ENCODE measurements at places on chromosomes 3 and 15. TPM values are rescaled to one million over a fixed set of nuclear protein-coding genes. Genes with fewer than 3 reads are reported as not detected.

DNA sequence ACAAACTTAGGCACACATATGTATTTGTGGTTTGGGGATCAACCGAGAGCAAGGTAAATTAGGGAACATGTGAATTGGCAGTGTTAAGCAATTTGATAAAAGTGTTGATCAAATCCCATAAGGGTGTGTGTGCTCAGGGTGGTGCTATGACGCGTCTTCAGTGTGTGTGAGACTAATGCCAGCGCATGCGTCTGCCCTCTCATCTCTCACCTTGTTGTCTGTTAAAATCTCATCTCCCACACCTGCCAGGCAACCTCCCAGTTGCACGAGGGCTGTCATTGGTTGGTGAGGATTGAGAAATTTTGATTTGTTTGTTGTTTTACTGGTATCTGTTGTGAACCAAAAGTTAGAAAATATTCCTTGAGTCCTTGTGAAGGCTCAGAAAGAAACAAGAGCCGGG is 137.2 kb upstream of the ICE2 start:
- no peak for DNase-seq

Gene CCR8
- 0.19 TPM for total RNA-seq

Gene TNFSF10
- 277 TPM for total RNA-seq

DNA sequence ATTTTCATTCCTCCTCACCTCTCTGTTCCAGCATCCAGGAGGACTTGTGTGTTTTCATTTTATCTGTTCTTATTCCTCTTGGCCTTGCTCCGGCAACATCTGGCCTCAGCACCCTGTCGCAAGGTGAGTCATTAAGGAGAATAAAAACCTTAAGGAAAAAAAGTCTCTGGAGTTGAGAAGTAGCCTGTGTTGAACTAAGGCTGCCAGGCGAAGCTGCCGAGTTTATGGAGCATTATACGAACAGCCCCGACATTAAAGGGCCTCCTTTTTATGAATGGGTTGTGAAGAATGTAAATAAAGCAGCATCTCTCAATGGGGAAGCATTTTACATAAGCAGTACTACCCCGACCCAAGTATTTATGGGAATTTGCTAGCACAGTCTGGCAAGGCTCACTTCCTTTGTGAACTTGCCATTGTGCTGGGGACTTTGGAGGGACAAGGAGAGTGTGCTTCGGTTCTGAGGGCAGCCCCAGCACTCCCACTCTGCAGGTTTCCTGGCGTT is 4.7 kb downstream of the BAHD1 start:
- no peak for DNase-seq

GRCh38 chr15:31932576-31932975 is 97.7 kb upstream of the CHRNA7 start:
- no peak for DNase-seq

- DNase-seq: no peak
These were observed 47.0 kb downstream of the PSMD6 start for GRCh38 chr3:63976161-63976871.

Gene GALNT15
- total RNA-seq: 39.9 TPM

Gene ISLR2
- 1.1 TPM for total RNA-seq

DNA sequence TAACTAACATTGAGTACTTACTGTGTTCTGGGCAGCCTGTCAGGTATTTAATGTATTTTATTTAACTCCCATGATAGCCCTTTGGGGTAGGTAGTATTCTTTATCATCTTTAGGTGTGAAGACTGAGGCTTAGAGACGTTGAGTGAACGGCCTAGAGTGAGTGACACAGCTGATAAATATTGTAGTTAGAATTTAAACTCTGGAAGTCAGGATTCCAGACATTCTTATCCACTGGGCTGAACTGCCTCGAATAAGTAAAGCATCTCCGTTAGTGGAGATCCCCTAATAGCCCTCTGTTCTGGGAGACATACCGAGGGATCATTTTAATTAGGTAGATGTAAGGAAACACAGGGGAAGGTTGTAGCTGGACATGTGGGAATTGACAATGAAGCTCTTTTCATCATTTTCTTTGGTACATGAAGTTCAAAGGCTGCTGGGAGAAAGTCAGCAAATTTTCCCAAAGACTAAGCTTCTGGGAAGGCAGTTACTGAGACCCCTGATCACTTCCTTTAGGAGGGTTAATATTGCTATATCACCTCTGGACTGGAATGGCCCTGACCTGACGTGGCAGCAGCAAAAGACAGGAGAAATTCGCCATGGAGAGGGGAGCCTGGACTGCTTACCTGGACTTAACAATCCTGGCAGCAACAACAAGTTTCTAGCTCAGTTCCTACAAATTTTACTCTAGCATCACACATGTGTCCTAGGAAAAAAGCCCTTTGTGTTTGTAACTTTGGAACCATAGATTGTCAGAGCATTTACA is 11.7 kb upstream of the PDCD6IP start:
- DNase-seq: no peak

- DNase-seq: no peak
These were observed 138.1 kb downstream of the GREM1 start for GRCh38 chr15:32855942-32856341.

Gene UROC1
- not detected for total RNA-seq

GRCh38 chr3:46702246-46703012 is 1.2 kb downstream of the TMIE start:
- no peak for DNase-seq

GRCh38 chr3:138450181-138450580 is 15.8 kb downstream of the ESYT3 start:
- no peak for DNase-seq

DNA sequence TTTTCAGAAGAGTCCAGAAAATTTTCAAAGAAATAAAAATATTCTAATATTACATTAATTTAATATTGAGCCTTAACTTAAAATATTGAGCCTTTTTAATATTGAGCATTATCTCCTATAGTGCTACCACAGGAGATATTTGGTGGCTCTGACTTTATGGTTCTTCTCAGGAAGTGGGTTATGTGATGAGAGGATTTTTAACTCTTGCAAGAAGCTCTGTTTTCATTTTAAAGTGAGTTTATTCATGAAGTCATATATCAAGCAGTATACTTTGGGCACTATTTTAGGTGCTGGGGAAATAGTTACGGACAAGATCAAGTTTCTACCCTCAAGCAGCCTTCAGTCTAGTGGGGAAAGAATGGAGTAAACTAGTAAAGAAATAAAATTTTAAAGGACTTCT is 13.4 kb upstream of the MBNL1 start:
- no peak for DNase-seq

Gene ANKRD34C
- not detected for total RNA-seq

DNA sequence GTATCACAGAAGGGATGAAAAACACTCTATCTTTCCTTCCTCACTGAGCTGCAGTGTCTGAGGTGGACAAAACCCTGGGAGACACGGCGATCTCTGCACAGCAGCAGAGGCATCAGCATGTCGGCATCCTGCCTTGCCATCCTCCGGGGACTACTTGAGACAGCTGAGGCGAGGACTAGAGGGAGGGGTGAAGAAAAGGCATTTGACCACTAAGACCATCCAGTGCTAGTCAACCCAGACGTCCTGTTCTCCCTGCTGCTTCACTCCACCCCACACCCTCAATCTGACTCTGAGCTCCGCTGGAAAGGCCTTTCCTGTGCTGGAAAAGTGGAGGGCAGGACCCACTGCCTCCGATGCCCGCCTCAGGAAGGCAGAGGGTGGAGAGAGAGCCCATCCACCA is 67.3 kb downstream of the VGLL4 start:
- no peak for DNase-seq

- DNase-seq: no peak
These were observed at the start of gene GPR62 for GRCh38 chr3:51955175-51955892. Gene GPR62, plus strand, starts transcription at chr3:51955381. Its CDS starts 272 bp downstream, at chr3:51955653.

GRCh38 chr15:77001351-77001750 is 6.4 kb downstream of the PSTPIP1 start:
- DNase-seq: peak; percentile 50

- DNase-seq: no peak
These were observed 636.1 kb downstream of the MAGI1 start for GRCh38 chr3:65402597-65402996.

DNA sequence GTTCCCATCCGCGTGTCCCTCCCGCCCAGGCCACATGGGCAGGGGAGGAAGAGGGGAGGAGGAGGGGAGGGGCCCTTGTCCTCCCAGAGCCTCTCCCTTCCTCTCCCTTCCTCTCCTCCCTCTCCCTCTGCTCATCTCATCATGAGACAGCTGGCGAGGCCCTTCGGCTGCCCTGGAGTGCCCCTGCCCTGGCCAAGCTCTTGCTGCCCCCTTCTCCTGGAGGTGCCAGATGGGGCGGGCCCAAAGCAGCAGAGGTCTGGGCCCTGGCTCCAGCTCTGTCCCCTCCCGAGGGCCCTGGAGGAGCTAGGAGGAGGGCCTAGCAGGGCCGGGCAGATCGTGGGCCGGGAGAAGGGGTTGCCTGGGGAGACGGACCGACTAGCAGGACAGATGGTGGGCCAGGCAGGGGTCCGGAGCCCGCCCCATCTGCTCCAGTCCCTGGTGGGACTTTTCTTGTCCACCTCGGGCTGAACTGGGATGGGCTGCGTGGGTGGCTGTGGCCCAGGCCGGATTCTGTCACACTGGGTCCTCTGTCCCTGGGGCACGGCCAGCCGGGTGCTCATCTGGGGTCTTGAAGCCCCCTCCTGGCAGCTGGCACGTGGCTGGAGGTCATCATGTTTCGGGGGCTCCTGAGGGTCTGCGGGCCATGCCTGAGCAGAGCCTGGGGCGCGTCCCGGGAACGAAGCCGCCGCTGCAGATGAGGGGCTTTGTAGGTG is 183.4 kb downstream of the GOLGA6L6 start:
- DNase-seq: peak; percentile 10

DNA sequence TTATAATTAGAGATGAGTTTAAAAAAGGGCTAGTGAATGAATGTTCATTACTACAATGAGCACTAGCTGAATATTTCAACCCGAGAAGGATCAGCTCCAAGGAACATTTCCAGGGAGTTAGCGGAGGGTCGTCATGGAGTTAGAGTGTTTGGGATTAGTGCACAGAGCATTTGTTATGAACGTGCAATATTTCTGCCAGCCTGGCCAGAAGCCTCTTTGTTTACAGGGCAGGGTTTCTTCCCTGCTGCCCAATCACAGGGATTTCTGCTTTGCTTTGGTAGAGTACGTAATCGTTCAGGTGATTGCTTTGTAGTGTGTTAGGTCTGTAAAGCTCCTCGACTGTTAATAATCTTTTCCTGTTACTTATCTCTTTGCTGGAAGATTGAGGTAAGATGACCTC is 5.9 kb downstream of the CGNL1 start:
- peak; percentile 62 for DNase-seq

Gene CHRM5
- 0.06 TPM for total RNA-seq

Gene CTDSPL
- total RNA-seq: 78.3 TPM

DNA sequence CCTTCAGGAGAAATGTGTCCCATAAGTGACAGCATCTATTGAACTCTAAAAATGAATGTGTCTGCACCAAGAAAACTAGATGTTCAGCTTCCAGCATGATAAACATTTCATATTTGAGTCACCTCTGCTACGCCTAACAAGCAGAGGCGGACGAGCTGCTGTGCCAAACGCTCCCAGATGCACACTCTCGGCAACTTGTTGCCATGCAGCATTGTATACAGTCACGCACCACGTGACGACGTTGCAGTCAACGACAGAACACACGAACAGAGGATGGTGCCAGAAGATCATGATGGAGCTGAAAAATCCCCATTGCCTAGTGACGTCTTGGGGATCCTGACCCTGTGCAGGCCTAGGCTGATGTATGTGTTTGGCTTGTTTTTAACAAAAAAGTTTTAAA is 137.5 kb downstream of the XXYLT1 start:
- no peak for DNase-seq

GRCh38 chr3:76638006-76638405 is 401.9 kb upstream of the ROBO2 start:
- DNase-seq: no peak

GRCh38 chr15:58770519-58770856 is 614 bp upstream of the MINDY2 start:
- DNase-seq: no peak

- no peak for DNase-seq
These were observed 42.0 kb downstream of the SLC6A6 start for GRCh38 chr3:14444380-14444779.

- DNase-seq: peak; percentile 47
These were observed 145.7 kb upstream of the PLAAT1 start for GRCh38 chr3:193095366-193095765.

DNA sequence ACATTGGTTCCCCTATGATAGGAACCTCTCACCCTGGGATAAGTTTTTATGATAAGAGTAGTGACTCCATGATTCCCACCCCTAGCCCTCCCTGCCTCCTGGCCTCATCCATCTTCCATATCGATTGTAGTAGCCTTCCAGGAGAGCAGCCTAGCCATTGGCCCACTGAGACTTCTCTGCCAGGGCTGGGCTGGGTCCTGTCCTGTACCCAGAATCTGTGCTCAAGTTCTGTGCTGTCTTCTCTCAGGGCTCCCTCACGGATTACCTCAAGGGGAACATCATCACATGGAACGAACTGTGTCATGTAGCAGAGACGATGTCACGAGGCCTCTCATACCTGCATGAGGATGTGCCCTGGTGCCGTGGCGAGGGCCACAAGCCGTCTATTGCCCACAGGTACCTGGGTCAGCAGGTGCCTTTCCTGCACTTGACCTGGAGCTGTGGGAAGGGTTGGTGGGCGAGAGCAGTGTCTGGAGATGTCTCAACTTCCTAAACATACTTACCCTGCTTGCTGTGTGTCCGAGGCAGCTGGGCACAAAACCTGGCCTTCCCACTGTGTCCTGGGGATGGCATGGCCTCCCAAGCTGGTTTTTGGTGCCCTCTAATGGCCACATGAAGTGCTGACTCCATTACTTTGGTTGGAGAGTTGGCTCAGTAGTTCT is 16.6 kb upstream of the EXOG start:
- DNase-seq: peak; percentile 84

Measured in kidney (tissue), 22 donors.